ENCODE measurements at places on chromosomes 3 and 15.

DNA sequence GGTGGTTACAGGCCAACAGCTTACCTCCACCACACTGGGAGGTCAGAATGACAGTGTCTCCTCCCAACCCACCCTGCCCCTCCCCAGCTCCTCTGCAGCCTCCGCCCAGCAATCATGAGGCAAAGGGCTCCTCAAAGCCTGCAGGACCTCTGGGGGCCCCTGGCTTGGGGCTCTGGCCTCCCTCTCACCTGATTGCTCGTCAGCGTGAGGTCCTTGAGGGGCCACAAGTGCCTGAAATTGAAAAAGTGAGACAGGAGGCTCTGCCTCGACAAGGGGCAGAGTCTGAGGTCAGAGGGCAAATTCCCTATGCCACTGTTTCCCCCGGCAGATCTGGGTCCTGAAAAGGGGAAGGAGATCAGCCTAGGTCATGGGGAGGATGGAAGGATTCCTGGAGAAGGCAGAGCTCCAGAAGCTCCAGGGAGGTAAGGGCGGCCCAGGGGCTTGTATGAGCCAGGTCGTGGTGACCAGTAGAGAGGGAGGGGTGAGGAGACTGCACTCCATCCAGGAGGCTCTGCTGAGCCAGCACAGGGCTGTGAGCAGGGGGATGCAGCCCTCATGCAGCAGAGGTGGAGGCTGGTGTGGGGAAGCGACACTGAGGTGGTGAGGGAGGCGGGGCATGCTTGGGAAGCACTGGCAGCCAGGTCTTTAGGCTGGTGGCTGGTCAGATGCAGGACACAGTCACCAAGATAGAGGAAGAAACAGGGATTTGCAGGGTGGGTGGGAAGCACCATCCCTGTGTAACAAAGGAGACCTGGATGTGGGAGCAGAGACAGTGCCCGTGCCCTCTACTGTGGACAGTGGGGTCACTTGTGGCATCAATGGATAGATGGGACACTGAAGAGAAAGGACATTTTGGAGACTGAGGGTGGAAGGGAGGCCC lies 20.1 kb downstream of the ALS2CL start:
- DNase-seq = no peak

DNA sequence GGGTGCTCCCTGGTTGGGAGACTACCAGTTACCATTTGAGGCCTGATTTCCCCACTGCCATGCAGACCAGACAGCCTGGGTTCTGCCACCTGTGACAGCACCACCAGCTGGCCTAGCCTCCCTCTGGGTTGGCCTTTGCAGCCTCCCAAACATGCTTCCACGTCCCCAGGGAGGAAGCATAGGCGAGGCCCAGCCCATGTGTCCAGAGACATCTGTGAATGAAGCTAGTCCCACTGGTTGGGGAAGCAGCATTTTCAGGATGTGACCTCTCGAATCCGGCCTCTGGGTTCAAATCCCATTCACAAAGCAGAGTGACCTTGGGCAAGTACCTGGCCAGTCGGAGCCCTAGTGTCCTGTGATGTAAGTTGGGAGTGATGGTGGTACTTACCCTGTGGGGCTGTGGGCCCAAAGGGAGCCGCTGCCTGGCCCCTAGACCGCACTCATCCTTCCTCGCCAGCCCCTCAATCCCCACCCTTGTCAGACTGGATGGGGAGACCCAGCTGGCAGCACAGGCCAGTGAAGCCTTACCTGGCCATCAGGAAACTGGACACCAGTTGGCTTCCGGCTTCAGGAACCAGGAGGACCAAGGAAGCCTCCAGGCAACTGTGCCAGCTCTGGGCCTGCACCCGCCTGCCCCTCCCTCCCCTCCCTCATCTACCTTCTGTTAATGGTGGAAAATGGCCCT lies 6.0 kb downstream of the KLF15 start:
- DNase-seq = no peak

GRCh38 chr3:26307787-26308186 lies 314.8 kb upstream of the LRRC3B start:
- DNase-seq = no peak

GRCh38 chr3:4340411-4341335 lies 37.5 kb downstream of the SETMAR start:
- no peak for DNase-seq
